ENCODE measurements at places on chromosomes 11 and 22. TPM values are rescaled to one million over a fixed set of nuclear protein-coding genes. Genes with fewer than 3 reads are reported as not detected.
A peak's percentile ranks its signal among the peaks of the same experiment; 100 is the strongest.

- no peaks in the 10 kb centered on the region for H3K27me3 ChIP-seq
- H3K36me3 ChIP-seq: no peaks in the 10 kb centered on the region
- H3K4me3 ChIP-seq: no peak overlapping the region
- H3K4me1 ChIP-seq: no peaks in the 10 kb centered on the region
- H3K27ac ChIP-seq: no peak overlapping the region
Observed at GRCh38 chr11:25734591-25735211, 597.2 kb upstream of the ANO3 start.

SLC22A12 gene
- total RNA-seq: not detected

- peaks cover 68% of the 10 kb centered on the region for H3K36me3 ChIP-seq
- H3K4me1 ChIP-seq: peaks cover 38% of the 10 kb centered on the region
- no peak for DNase-seq
- peak within 1 kb of the TSS; percentile 83 for H3K4me3 ChIP-seq
- H3K27me3 ChIP-seq: no peaks in the 10 kb centered on the region
- peak within 1 kb of the TSS; percentile 88 for H3K27ac ChIP-seq
Observed at GRCh38 chr22:20115691-20116375, at the start of gene RANBP1. Gene RANBP1, plus strand, starts transcription at chr22:20116104. Its CDS starts 81 bp downstream, at chr22:20116185.

HEPHL1 gene
- total RNA-seq: 2.6 TPM

GRCh38 chr11:13701506-13701905 is 33.0 kb downstream of the FAR1 start:
- no peaks in the 10 kb centered on the region for H3K4me1 ChIP-seq
- DNase-seq: no peak
- H3K4me3 ChIP-seq: no peak overlapping the region
- no peak overlapping the region for H3K27ac ChIP-seq
- no peaks in the 10 kb centered on the region for H3K27me3 ChIP-seq
- H3K36me3 ChIP-seq: peaks cover 14% of the 10 kb centered on the region

OR2D2 gene
- not detected for total RNA-seq

DNA sequence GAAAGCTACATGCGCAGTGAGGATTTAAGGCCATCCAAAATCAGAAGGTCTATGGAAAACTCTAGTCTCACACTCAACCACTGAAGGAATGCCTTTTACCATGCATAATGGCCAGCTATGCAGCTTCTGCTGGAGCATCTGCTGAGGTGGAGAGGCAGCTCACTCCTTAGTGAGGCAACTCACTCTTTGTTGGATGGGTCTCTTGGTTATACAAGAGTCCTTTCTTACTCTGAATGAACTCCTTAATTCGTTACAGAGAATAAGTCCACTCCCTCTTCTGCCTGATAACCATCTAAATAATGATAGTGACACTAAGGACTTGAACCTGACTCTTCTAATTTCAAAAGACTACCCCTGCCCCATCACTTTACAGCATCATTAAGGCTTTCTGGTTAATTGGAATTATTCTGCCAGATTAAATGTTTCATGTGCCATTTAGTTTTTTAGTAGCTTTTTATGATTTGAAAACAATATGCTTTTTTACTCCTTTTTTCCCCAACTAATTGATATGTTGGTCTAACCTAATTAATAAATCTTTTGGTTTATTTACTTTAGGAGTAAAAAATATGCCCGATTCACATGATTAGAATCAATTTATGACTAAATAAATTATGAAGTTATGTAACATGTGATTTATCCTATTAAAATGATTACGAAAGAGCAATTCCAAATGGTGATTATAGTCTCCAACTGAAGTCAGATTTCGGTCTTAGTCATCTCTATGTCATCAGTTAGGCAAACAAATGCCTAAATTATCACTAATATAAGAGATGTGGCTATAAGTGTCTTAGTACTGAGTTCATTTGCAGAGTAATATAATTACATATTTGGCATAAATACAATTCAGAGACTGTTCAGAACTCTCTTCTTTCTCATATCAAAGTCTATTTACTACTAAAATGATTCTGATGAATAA is 286.7 kb upstream of the CCDC90B start:
- no peaks in the 10 kb centered on the region for H3K27me3 ChIP-seq
- no peak overlapping the region for H3K4me3 ChIP-seq
- no peak for DNase-seq

DNA sequence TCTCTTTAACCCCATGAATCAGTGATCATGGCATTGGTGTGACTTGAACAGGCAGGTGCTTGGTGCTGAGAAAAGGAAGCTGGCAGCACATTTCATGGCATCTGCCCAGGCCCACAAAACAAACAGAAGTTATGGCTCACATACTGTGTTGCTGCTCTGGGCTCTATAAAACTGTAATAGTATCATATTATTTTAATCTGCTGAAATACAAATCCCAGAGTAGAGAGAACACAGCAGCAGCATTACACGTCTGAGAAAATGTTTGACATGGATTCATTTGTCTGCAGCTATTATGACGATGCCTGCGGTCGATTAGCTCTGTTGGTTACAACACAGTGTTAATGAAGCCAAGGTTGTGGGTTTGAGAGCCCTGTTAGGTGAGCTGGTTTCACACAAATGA is 80.8 kb downstream of the ALX4 start:
- H3K27ac ChIP-seq: no peak overlapping the region
- no peak for DNase-seq
- no peak overlapping the region for H3K4me3 ChIP-seq
- no peaks in the 10 kb centered on the region for H3K27me3 ChIP-seq

ANO5 gene
- total RNA-seq: 0.81 TPM

- H3K4me1 ChIP-seq: peaks cover 32% of the 10 kb centered on the region
- peaks cover 36% of the 10 kb centered on the region for H3K36me3 ChIP-seq
- DNase-seq: no peak
- H3K27ac ChIP-seq: peak overlapping the region; percentile 69
- H3K4me3 ChIP-seq: no peak overlapping the region
- no peaks in the 10 kb centered on the region for H3K27me3 ChIP-seq
Observed at GRCh38 chr11:7668911-7669310, 4.4 kb downstream of the CYB5R2 start.

ZNHIT2 gene
- total RNA-seq: 18.5 TPM

NXPE1 gene
- not detected for total RNA-seq

TESMIN gene
- 3.5 TPM for total RNA-seq

SCO2 gene
- 1.7 TPM for total RNA-seq

- no peak overlapping the region for H3K27ac ChIP-seq
- no peaks in the 10 kb centered on the region for H3K4me1 ChIP-seq
- no peak for DNase-seq
- no peaks in the 10 kb centered on the region for H3K36me3 ChIP-seq
- H3K27me3 ChIP-seq: no peaks in the 10 kb centered on the region
Observed at GRCh38 chr11:116117331-116118137, 613.3 kb upstream of the CADM1 start.

KCNK4 gene
- total RNA-seq: not detected

BARX2 gene
- 11.1 TPM for total RNA-seq

CADM1 gene
- 26.2 TPM for total RNA-seq

DNA sequence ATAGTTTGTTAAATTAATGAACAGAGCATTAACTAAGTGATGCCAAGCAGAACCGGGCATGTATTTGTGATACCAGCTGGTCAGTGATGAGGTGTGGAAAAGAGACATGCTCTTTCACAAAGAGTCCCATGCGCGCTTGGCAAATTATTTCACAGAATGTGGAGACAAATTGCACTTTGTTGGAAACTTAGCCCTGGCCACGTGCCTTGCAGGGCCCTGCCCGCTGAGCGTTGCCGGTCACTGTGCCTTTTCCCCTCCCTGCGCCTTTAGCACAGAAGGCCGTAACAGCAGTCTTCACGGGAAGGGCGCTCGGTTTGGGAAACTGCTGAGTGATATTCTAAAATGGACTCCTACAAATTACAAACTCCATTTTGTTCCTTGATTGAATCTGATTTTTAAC is 235.9 kb downstream of the TBC1D22A start:
- peaks cover 11% of the 10 kb centered on the region for H3K36me3 ChIP-seq
- DNase-seq: no peak
- no peak overlapping the region for H3K4me3 ChIP-seq
- H3K4me1 ChIP-seq: peaks cover 12% of the 10 kb centered on the region
- no peak overlapping the region for H3K27ac ChIP-seq

All from suprapubic skin (tissue), 4 donors.